Brain microvascular endothelial cell (primary cell): ENCODE measurements at places on chromosomes 3 and 15.
A peak's percentile ranks its signal among the peaks of the same experiment; 100 is the strongest.

DNA sequence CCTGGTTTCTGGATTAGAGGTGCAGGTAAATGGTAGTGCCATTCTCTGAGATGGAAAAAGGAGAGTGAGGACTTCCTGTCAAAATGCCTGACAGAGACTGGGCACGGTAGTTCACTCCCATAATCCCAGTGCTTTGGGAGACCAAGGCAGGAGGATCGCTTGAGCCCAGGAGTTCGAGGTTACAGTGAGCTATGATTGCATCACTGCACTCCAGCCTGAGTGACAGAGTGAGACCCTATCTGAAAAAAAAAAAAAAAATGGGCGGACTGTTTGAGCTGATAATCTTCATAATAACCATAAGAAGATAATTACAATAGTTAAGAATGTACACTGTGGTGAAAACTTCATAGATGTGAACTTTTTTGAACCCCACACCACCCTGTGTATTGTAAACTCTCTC lies 44.2 kb downstream of the HRH1 start:
- no peak for DNase-seq

GRCh38 chr15:81152799-81153198 lies 18.7 kb downstream of the CFAP161 start:
- DNase-seq, result no peak

GRCh38 chr15:100856867-100857266 lies 22.8 kb upstream of the ALDH1A3 start:
- no peak for DNase-seq

DNA sequence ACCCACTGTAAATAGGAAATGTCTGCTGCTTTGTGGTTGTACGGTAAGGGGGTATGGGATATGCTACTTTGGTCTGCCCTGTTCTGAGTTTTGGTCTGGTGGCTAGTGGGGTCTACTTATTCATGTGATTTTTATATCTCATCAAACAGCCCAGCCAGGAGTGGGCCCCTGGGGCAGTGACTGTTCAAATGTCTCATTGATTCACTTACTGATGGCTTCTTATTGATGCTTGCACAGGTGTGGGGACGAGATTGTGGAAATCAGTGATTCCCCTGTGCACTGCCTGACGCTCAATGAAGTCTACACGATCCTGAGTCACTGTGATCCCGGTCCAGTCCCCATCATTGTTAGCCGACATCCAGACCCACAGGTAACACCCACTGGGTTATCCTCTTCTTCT lies 38.5 kb downstream of the STARD5 start:
- DNase-seq, result no peak

- DNase-seq, result no peak
Measured at GRCh38 chr3:134817297-134817696, 22.2 kb downstream of the EPHB1 start.

DNA sequence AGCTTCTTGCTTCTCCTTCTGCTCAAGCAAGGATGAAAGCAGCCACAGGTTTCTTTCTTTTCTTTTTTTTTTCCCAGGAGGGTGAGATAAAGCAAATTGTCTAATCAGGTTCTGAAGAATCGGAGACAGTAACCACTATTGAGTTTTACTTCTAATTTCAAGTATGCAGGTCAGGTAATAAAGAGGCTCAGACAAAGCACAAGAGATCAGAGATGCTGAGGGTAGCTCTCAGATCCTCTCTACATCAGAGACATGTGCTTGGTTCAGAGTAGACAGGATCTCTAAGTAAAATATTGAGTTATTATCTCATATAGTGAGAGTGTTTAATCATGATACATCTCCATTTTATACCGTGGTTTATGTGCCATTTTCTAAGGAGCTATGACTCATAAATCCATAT lies 168.5 kb downstream of the NFKBIZ start:
- DNase-seq, result no peak

GRCh38 chr3:46987743-46988401 lies 8.4 kb downstream of the NBEAL2 start:
- no peak for DNase-seq

GRCh38 chr3:12750658-12751071 lies 8.4 kb downstream of the TMEM40 start:
- DNase-seq, result peak; percentile 59

GRCh38 chr3:179304605-179305004 lies 18.2 kb upstream of the ZNF639 start:
- no peak for DNase-seq

GRCh38 chr3:129824926-129825541 lies 68.5 kb downstream of the TMCC1 start:
- DNase-seq, result no peak

GRCh38 chr3:20186600-20187004 lies 596 bp upstream of the SGO1 start:
- no peak for DNase-seq

- no peak for DNase-seq
Measured at GRCh38 chr3:127182848-127183714, 9.8 kb upstream of the PRR23E start.

GRCh38 chr3:173630849-173631248 lies 233.3 kb downstream of the NLGN1 start:
- no peak for DNase-seq

- no peak for DNase-seq
Measured at GRCh38 chr3:117887901-117888300, 1146.7 kb downstream of the IGSF11 start.

- DNase-seq, result peak; percentile 63
Measured at GRCh38 chr15:98803228-98804056, 155.1 kb downstream of the IGF1R start.

- DNase-seq, result no peak
Measured at GRCh38 chr15:57213862-57214261, 162.4 kb upstream of the CGNL1 start.

GRCh38 chr3:20073068-20073467 lies 32.8 kb downstream of the KAT2B start:
- DNase-seq, result no peak

GRCh38 chr3:40096661-40097111 lies 212.8 kb upstream of the EIF1B start:
- DNase-seq, result no peak

DNA sequence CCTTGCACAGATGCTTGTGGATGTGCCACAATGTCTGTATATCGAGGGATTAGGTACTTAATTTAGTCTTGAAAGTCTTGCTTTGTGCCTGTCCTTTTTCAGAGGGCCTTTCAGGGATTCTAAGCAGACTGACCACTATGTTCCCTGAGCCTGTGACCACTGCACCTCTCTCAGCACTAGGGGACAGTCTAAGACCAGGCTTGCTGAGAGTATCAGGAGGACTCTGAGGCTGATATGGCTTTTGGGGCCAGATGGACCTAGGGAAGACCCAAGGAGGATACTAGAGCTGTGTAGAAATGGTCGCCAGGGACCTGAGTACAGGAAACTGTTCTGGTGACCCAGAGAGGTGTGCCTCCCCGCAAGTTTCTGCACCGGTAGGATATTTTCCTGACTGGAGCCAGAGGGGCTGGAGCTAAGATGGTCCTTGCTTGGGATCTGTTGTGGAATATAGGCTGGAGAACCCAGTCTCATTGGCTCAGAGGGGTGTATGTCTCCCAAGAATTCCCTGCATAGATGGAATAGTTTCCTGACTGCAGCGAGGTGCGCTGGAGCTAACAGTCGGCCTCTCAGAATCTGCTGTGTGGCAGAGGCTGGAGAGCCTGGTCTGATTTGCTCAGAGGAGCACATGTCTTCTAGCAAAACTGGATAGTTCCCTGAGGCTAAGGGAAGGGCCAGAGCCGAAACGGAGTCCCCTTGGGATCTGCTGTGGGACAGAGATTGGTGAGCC lies 213.2 kb upstream of the DCBLD2 start:
- peak; percentile 68 for DNase-seq

- no peak for DNase-seq
Measured at GRCh38 chr3:184348057-184348382, 10.6 kb downstream of the FAM131A start.

- no peak for DNase-seq
Measured at GRCh38 chr3:2372306-2372705, 273.6 kb downstream of the CNTN4 start.

DNA sequence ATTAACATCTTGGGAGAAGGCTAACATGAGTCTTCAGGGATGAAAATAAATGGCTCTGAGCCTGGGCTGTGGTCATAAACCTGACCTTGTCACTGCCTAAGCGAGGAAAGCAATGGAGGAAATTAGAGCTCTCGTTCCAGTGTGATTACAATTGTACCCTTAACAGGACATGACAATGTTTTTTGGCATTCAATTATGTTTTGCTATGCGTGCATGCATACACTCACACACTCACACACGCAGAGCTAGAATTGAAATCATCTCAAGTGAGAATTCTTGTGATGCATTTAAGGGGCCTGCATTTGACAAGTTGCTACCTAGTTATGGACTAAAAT lies 24.1 kb downstream of the ZNF80 start:
- peak; percentile 47 for DNase-seq

- DNase-seq, result no peak
Measured at GRCh38 chr15:31304751-31305365, 21.8 kb upstream of the KLF13 start.

DNA sequence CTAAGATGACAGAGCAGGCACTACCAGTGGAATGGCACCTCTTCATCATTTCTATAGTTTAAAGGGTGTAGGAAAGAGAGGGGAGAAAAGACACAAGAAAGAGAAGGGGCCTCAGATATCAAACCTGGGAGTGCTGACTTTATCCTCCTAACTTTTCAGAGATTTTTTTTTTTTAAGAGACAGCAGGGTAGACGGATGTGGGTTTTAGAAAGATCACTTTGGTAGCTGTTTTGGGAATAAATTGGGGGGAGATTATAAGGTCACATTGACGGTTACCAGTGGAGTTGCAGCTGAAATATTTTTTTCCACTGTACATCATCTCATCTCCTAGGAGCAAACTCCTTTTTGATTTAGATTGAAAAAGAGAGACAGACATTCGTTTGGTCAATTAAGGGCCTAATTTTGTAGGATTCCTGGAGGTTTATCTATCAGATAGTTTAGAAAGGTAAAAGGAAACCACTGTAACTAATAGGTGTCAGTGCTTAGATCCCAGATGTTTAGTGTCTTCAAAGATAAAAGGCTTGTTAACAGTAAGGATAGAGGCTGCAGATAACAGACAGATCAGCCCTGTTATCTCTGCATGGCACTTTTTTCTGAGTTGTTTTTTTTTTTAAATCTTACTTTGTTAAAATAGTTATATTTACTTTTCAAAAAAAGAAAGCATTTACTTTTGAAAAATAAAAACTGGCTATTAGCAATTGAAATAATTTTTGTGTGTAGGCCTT lies 1057.0 kb downstream of the IGSF11 start:
- no peak for DNase-seq

DNA sequence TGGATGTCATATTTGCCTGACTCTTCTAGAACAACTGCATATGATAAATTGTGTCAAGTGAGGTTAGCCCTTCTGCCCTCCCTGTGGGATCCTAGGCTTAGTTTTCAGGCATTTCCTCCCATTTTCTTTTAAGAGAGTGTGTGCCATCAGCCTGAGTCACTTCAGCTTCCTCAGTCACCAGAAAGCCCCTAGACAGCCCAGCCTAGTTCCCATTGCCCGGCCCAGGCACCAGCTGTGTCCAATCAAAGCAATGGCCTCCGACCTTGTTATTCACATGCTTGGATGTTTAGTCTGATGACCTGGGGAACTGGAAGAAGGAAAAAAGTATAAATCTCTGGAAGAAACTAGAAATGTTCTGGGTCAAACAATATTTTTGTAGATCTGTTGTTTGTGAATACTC lies 221.9 kb upstream of the LRIG1 start:
- DNase-seq, result peak; percentile 75

GRCh38 chr15:74413350-74414080 lies 20.2 kb downstream of the SEMA7A start:
- no peak for DNase-seq

GRCh38 chr15:67091071-67091979 lies 25.9 kb downstream of the SMAD3 start:
- peak; percentile 97 for DNase-seq

DNA sequence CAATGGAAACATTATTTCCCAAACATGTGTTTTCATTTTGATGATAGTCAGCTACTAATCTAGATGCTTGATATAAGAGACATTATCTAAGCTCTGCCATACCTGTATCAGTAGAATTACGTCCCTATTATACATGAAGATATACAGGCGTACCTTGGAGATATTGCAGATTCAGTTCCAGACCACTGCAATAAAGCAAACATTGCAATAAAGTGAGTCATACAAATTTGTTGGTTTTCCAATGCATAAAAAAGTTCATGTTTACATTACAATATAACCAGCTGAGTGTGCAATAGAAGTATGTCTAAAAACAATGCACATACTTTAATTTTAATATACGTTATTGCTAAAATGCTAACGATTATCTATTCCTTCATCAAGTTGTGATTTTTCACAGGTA lies 236.0 kb upstream of the ZNF717 start:
- DNase-seq, result no peak

- DNase-seq, result no peak
Measured at GRCh38 chr3:69723389-69723788, 15.9 kb upstream of the MITF start.

GRCh38 chr3:27729748-27730611 lies 7.9 kb upstream of the EOMES start:
- DNase-seq, result no peak

- no peak for DNase-seq
Measured at GRCh38 chr3:114509756-114510155, 215.9 kb downstream of the TIGIT start.

DNA sequence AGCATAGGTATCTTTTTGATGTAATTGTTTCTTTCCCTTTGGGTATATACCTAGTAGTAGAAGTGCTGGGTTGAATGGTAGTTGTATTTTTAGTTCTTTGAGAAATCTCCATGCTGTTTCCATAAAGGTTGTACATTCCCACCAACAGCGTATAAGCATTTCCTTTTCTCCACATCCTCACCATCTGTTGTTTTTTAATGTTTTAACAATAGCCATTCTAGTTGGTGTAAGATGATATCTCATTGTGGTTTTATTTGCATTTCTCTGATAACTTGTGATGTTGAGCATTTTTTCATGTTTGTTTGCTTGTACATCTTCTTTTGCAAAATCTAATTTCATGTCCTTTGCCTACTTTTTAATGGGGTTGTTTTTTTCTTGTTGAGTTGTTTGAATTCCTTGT lies 80.0 kb upstream of the TMC3 start:
- DNase-seq, result no peak

GRCh38 chr3:15102256-15102655 lies 3.3 kb upstream of the RBSN start:
- no peak for DNase-seq

DNA sequence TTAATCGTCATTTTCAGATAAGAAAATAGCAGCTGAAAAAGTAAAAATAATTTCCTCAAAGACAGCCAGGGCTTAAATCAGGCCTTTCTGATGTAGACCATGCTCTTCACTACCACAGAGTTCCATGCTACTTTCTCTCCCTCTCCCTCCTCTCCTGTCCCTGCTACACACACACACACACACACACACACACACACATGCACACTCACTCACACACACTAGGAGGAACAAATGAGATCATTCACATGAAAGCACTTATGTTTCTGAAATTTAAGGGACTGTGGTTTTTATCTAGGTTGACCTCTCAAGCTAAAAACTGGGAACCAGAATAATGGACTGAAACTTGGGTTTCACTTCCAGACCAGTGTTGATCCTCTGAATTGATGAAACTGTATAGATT lies 4.1 kb upstream of the PSMA4 start:
- DNase-seq, result no peak

- no peak for DNase-seq
Measured at GRCh38 chr15:68783226-68784058, 37.3 kb downstream of the ANP32A start.

GRCh38 chr3:31522152-31522551 lies 10.6 kb upstream of the STT3B start:
- no peak for DNase-seq
